CD4-positive, alpha-beta memory T cell (primary cell): ENCODE measurements at places on chromosomes 6 and 20. TPM values are rescaled to one million over a fixed set of nuclear protein-coding genes. Genes with fewer than 3 reads are reported as not detected.

DNA sequence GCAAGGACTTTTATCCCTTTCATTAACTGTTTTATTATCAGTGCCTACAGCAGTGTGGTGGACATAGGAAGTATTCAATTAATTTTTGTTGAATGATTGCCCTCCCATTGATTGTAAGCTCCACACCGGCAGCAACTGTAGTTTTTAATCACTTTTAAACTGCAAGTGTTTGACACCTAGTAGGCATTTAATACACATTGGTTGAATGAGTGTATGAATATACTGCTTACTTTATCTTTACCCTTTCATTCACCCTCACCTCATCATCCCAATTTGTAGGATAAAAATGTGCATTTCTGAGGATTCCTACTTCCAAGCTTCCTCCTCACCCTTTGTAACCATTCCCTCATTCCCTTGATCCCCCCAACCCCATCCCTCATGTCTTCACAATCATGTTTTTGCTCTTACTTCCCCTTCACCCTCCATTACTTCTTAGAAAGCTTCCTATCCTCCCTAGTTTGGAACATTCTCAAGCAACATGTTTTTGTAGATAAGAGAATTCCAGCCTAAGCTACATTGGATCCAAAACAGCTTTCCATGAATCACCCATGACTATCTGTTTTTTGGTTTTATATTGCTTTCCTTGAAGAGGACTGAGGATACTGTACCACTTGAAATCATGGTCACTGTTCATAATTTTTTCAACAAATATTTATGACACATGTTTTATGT lies 955 bp upstream of the SLC26A8 start:
- no peak for DNase-seq

DNA sequence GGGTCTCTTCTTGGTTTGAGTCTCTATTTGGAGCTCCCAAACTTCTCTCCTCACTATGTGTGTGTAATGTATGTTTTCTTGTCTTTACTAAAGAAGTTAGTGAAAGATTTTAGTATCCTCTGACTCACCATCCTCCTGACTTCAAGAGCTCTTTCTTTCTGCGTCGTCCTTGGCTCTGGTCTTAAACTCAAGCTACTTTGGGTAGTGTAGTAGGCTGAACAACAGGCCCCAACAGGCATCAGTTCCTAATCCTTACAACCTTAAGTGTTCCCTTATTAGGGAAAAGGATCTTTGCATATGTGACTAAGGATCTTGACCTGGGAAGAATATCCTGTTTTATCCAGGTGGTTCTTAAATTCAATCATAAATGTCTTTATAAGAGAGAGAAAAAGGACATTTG lies 810.2 kb downstream of the MAFB start:
- DNase-seq: no peak

Gene SOX18
- not detected for total RNA-seq

GRCh38 chr20:61935926-61936700 lies 129.6 kb downstream of the TAF4 start:
- no peak for DNase-seq

DNA sequence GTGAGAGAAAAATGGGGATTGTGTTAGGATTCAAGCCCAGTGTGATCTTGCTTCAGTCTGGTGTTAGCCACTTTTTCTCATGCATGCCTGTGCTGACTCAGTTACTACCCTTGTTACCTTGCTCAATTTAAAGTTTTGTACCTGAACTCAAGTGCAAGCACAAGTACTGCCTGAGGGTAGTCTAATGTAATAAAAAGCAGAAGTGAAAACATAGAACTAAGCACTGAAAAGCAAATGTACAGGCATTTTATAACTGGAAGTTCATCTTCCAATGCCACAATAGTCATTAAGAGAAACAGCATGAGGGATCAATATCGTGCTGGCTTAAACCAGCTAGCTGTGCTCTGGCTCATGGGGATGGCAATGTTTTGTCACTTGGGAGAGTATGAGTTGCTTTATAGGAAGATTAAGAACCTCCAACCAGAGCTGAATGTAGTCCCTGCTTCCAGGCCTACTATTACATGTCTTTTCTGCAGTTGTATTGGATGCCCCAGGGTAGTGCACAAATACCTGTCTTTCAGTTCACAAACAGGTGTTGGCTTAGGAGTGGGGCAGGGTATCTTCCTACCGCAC lies 48.7 kb downstream of the SLC35F1 start:
- no peak for DNase-seq

DNA sequence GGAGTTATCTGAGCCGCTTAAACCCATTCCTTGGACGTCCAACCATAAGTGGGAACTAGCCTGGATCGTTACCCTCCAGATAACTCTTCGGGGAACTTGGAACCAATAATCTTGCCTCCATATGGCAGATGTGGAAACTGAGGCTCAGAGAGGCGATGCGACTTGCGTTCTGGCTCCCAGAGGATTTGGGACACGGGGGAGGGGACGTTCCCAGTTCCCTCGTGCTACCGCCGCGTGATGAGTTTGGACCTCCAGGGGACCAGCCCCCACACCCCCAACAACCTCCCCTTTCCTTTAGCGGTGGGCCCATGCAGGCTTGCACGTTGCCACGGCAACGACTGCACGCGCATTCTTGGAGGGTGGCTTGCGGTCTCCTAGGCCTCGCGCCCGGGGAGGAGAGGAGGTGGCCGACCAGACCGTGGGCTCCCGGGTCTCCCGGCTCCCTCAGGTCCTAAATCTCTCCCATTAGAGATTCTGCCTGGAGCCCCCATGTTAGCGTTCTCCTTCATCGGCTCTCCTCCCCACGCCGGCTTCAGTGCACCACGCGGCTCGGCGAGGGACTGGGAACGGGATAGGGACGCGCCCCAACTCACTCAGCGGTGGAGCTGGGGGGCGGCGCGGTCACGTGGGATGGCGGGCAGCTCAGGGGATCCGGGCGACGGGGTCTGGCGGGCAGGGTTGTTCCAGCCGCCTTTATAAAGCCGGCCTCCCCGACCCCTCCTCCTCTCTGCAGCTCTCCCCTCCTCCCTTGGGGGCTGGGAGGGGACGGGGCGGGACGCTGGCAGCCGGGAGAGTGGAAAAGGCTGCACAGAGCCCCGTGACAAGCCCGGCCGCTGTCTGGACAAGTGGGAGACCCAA lies at the start of gene PLTP:
TSS of gene PLTP (minus strand) at position 670 of the 858 bp plus-strand sequence. CDS start 703 bp downstream, outside the sequence.
- DNase-seq: peak; percentile 51

DNA sequence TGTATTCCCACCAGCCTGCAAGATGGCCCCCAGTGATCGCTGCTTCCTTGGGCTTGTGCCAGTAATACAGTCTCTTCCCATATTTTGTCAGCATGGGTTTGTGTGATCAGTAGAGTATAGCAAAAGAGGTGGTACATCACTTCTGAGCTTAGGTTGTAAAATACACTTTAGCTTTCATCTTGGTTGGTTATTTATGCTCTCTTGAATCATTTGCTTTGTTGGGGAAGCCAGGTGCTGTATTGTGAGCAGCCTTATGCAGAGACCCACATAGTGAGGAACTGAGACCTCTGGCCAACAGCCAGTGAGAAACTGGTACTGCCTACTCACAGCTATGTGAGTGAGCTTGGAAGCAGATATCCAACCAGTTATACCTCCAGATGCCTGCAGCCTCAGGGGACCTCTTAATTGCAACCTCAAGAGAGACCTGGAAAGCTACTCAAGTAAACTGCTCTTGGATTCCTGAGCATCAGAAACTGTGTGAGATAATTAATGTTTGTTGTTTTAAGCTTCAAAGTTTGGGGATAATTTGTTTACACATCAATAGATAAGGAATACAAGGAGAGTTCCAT lies 229.3 kb downstream of the FARS2 start:
- DNase-seq: no peak

Gene BEND6
- not detected for total RNA-seq

GRCh38 chr6:41375598-41376151 lies 40.3 kb downstream of the NCR2 start:
- DNase-seq: no peak

GRCh38 chr6:147071776-147072175 lies 132.4 kb upstream of the STXBP5 start:
- no peak for DNase-seq

GRCh38 chr6:34852406-34853085 lies 35.3 kb downstream of the TAF11 start:
- DNase-seq: no peak

DNA sequence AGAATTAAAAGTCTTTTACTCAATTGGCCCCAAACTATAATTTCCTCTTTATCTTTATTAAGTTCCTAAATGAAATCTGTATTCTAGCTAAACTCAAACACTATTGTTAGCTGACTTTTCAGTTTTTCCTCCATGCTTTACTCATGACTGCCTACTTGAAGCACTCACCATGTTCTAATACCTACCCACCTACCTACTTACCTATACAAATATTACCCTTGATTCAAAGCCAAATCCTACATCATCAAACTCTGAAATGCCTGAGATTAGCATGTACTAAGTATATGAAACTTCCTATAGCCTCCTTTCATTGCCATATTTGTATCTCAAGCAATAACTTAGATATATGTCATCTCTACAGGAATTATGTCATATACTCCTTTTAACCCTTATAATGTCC lies 259.7 kb downstream of the HDGFL1 start:
- no peak for DNase-seq

Gene TBXT
- not detected for total RNA-seq

DNA sequence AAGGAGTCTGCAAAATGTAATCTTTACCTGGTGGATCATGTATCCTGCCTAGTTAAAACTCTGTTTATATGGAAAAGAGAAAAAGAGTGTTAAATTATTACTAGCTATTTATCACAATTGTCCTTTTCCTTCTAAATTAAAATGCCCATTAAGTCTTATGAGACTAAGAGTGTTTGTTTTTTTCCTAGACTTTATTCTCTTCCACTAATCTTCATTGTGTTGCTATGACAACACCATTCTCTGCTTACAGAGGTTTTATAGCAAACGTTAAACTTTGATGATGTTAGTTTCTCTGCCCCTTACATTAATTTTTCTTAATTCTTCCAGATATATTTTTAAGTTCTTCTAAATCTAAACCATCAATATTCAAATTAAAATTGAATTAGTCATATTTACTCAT lies 420.8 kb downstream of the TBC1D32 start:
- DNase-seq: no peak

- DNase-seq: no peak
These were observed at the start of gene KCNG1 for GRCh38 chr20:51022803-51023616. Gene KCNG1, minus strand, starts transcription at chr20:51023107. Its CDS starts 12,769 bp downstream, at chr20:51010338.

DNA sequence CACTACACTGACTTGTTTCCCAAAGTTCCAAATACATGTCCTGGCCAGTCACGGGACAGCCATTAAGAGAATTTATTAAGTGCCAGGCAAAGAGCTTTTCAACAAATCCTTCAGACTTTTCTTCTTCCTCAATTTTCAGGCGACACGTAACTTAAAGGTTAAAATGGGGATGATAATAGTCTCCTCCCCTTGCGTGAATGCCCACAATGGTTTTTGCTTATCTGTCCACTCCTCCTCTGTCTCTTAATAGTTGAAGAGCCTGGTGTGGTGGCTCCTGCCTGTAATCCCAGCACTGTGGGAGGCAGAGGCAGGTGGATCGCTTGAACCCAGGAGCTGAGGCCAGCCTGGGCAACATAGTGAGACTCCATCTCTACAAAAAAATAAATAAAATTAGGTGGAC lies 11.4 kb upstream of the PARD6B start:
- no peak for DNase-seq

DNA sequence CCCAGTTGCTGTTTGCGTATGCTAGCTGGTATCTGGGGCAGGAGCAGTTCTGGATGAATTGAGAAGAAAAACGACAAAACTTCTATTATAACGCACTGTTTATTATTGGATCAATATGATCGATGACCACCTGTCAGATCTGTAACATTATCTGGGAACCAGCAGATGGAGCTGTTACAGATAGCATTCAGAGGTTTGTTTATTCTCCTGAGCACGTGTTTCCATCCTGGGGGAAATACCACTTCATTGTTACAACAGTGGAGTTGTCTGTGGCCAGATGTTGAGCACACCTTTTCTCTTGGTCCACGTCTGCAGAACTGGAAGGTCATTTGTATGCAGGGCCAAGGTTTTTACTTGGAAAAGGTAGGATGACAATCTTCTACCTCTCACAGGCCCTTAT lies 16.0 kb upstream of the NKX2-2 start:
- DNase-seq: no peak

Gene SLC17A3
- total RNA-seq: 1.00 TPM

Gene TMC2
- total RNA-seq: not detected

DNA sequence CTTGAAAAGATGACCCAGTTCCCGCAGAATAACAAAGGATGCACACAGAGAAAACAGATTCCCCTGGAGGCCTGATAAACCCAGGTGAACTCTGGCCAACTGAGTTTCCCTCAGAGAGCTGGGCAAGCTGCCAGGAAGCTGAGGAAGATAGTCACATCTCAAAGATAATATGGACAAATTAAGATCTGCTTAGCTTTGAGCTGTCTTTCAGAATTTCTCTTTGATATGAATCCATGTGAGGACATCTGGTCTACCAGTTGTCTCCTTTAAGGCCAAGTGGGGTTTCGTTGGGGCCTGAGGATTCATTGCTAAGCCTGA lies 59.5 kb downstream of the ID4 start:
- DNase-seq: no peak

DNA sequence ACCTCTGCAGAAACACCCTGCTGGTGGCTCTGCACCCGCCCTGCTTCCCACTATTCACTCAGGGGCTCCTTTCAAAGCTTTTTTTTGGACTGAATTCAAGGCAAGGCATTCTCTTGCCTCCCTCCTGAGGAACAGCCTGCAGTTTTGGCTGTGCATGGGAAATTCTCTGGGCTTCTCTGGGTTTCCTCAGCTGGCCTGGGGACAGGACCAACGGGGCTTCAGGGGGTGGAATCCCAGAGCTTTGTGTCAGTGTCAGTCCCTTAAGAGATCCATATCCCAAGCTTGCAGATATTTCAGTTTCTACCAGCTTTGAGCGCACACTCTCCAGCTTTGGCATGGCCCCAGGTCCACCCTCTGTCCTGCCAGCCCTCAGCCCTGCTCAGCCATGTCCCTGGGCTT lies 2.0 kb downstream of the SCRT2 start:
- no peak for DNase-seq

GRCh38 chr20:48619126-48620101 lies 208.4 kb downstream of the PREX1 start:
- no peak for DNase-seq

Gene MMP24OS
- total RNA-seq: 91.6 TPM

DNA sequence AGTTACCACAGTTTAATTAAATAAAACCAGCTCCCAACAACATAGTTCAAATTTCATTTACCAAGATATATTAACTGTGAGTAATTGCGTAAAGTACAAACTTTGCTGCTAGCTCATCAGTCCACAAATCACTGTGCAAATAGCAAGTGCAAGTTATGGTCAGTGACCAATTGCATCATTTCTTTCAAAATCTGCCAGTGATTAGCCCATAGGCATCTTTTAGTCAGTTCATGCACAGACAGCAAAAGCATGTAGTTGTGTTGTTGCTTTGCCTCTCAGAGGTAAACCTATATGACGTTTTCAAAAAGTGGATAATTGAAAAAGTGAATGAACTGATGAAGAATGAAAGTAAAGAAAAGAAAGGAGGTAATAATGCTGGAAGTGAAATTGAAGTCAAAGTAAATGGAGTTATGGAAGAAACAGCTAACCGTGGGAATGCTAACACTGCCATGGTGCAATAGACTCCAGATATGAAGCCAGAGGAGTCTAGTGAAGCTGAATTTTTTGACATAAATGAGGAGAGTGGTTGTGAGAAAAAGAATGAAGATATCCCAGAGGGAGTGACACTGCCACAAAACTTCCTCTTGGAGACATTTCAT lies 36.5 kb downstream of the ENPP1 start:
- no peak for DNase-seq
